ENCODE measurements at places on chromosomes 6 and 20.

- DNase-seq = no peak
Observed at GRCh38 chr6:151026041-151026663, 160.7 kb downstream of the MTHFD1L start.

GRCh38 chr6:122818866-122819265 is 29.8 kb downstream of the SMPDL3A start:
- DNase-seq = no peak

GRCh38 chr6:41467061-41467460 is 79.1 kb upstream of the FOXP4 start:
- no peak for DNase-seq

DNA sequence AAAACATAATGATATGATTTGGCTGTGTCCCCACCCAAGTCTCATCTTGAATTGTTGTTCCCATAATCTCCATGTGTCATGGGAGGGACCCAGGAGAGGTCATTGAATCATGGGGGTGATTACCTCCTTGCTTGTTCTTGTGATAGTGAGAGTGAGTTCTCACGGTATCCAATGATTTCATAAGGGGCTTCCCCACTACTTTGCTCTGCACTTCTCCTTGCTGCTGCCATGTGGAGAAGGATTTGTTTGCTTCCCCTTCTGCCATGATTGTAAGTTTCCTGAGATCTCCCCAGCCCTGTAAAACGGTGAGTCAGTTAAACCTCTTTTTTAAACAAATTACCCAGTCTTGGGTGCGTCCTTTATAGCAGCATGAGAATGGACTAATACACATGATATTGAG is 156.8 kb upstream of the PLCB4 start:
- no peak for DNase-seq

- no peak for DNase-seq
Observed at GRCh38 chr20:35598899-35599775, 16.5 kb upstream of the SPAG4 start.

- DNase-seq = no peak
Observed at GRCh38 chr6:43743682-43744381, 26.2 kb upstream of the VEGFA start.

GRCh38 chr20:38296433-38296832 is 7.5 kb upstream of the BPI start:
- no peak for DNase-seq

DNA sequence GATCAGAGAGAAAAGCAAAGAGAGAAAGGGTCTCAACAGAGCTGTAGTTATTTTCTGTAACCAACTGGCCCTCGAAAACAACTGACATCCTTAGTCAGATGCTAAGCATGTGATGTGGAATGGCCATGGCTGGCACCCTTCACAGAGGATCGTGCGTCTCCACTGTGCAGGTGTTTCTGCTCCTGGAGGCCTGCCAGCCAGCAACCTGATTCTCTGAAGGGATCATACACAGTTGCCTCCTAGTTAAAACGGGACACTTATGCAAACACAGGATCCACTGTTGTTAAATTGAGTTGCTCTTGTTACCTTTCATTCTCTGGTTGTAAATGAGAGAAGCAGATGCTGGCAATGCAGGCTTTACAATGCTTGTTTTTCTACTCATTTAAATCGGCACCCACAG is 148.5 kb downstream of the HDGFL1 start:
- DNase-seq = no peak

DNA sequence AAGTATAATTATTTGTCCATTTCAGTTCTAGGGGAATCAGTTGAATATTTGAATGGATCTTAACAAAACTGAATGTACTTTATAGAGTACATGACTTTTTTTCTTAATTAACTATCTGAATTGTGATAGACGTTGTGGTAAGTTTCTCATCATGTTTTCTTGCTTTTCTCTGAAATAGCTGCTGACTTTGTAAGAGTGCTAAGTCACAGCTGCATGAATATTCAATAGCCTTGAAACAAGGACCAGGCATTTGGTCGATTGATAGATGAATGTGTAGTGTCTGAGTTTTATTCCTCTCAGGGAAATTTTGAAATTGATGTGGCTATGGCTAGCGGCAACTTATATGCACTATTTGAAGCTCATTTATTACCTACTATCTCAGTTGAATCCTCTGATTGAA is 56.0 kb downstream of the ADGRB3 start:
- no peak for DNase-seq

GRCh38 chr6:2899596-2899995 is 3.5 kb downstream of the SERPINB9 start:
- no peak for DNase-seq

GRCh38 chr6:56716229-56716628 is 73.5 kb upstream of the DST start:
- no peak for DNase-seq
